ENCODE measurements at places on chromosomes 1 and 21. TPM values are rescaled to one million over a fixed set of nuclear protein-coding genes. Genes with fewer than 3 reads are reported as not detected.

GRCh38 chr1:17125756-17126237 lies 6.5 kb upstream of the PADI2 start:
- DNase-seq, result peak; percentile 87

DNA sequence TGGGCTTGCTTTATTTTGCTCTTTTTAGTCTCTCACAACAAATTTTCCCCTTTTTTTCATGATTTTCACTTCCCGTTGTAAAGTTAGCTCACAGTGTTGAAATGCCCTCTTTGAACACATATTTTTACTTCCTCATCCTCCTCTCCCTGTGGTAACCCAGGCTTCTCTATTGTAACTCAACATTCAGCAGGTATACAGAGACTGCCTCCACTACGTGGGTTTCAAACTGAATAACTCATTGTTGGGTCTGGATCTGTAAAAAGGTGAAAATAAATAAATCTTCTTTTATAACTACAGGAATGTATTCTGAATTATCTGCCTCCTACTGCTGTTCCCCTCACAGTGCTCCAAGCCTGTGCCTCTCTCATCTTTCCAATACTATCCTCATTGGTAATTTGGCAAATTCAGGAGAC lies 166.4 kb downstream of the RUNX1 start:
- no peak for DNase-seq

- no peak for DNase-seq
Observed at GRCh38 chr1:223188618-223189356, 45.7 kb upstream of the TLR5 start.

DNA sequence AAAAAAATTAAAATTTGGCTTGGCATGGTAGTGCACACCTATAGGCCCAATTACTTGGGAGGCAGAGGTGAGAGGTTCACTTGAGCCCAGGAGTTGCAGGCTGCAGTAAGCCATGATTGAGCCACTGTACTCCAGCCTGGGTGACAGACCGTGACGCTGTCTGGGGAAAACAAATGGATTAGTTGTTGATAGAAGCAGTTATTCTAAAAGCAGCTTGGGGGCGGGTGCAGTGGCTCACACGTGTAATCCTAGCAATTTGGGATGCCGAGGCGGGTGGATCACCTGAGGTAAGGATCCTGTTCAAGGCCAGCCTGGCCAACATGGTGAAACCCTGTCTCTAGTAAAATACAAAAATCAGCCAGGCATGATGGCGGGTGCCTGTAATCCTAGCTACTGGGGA lies 40.3 kb downstream of the KIF1B start:
- no peak for DNase-seq

DNA sequence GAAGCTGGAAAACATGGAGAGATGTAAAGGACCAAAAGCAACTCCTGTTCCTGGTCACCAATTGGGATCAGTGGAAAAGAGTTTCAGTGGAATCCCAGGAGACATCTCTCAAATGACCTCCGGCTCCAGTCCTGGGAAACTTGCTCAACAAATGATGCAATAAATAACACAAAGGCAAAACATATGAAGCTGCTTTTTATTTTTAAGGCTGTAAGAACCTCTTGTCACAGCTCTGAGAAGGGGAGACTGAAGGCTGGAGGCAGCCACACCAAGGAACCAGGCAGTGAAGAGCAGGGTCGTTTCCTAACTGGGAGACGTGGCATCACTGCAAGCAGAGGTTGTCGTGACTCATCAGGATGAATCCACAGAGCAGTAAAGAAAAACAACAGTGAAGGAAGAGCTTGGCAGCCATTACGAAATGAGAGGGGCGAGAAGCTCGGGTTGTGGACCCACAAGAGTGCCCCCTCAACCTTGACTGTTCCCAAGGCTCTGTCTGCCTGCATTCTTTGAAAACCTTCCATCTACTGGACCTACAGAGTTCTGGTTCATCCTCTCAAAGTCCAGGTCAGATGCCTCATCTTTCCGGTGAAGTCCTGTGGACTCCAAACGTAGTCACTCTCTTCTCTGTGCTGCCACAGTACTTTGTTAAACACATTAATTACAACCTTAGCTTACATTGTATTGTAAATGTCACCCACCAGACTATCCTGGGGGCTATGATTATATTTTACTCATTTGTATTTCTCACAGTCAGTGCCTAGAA lies 32.1 kb downstream of the JAK1 start:
- DNase-seq, result no peak

DNA sequence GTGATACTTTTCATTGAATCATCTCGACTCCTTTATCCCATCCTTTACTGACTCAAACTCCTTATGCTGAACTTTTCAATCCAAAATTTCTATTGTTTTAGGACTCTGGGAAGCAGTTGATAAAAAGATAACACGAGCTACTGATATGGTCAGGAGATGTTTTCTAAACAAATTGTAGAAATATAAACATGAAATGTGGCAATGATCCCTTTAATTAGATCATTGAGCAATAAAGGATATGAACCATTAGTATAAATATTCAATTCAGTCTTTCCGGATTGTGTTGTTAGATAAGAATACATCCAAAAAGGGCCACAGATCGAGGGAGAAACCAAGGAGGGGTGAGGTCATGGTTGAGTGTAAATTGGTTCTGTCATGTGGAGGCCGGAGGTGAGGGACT lies 88.4 kb downstream of the NID1 start:
- no peak for DNase-seq

DNA sequence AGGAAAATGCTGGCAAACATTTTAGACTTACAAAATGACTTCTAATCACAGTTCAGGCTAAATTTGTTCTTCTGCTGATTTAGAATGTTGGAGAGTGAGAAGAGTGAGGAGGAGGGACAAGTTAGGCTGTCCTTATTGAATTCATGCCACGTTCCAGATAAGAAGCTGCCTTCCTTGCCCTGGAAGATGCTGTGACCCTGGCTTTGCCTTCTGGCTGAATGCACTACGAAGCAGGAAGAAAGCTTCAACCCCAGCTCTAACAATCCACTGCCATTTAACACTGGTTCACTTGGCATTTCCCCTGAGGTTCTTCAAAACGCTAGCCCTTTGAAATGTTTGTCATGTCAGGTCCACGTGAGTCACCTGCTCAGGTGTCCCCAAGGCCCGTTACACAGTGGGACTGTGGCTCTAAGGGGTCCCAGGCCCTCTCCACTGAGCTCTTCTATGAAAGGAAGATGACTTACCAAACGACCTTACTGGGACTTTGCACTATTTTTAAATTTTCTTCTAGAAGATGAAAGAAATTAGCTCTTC lies 30.0 kb upstream of the LRRC8C start:
- DNase-seq, result no peak

GRCh38 chr1:220796530-220796929 lies 9.8 kb downstream of the MTARC1 start:
- no peak for DNase-seq

DNA sequence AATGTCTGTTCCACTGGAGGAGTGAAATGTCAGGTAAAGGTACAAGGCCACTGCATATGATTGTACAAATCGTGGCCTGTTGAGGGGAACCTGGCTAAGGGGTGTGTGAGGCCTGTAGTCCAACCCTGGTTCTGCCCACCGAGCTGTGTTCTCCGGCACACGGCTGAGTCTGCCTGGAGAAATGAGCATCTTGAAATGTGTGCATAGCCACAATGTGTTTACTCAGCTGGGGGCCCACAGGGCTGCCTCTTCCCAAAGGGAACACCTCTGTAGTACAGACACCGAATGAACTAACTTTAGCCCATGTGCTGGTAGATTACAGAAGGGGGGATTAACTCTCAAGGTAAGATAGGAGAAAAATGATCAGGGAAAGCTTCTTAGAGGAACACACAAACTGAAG lies 30.2 kb downstream of the AK4 start:
- no peak for DNase-seq

DNA sequence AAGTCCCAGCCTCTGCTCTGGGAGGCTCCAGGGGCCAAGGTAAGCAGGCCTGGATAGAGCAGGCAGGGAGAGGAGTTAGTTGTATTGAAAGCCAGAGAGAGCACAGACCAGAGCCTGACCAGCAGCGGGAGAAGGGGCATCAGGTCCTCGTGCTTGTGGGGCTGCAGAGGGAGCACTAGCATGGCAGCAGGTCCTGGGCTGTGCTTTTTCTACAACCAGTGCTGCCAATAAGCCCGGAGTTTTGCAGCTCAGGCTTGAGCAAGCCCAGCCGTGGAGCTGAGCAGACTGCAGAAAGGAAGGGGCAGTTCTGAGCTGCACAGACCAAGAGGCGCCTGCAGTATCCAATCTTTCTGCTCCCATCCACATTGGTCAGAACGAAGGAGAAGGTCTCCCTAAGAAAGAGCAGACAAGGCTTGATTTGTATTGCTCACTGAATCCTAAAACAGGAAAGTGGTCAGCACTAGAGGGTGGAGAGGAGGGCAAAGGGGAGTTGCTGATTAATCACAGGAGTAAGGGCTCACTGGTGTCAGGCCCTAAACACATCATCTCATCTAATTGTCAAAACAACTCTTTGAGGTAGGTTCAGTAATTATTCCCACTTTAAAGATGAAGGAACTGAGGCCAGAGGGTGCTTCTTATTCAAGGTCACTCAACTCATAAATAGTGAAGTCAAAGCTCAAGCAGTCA lies 2.7 kb downstream of the DENND2D start:
- DNase-seq, result no peak

GRCh38 chr1:36008546-36009197 lies 75.2 kb upstream of the TEKT2 start:
- DNase-seq, result no peak

GRCh38 chr1:98467586-98467985 lies 193.9 kb upstream of the SNX7 start:
- DNase-seq, result no peak

Gene PKP1
- total RNA-seq, result under 0.01 TPM

Gene S100A3
- not detected for total RNA-seq

Gene LEPR
- total RNA-seq, result 9.8 TPM

Gene BTF3L4
- 179 TPM for total RNA-seq

Gene SPATA46
- not detected for total RNA-seq

Gene RNF186
- not detected for total RNA-seq

Data from frontal cortex (tissue), 4 donors.